HT1080 (cell line): ENCODE measurements at places on chromosomes 1 and 21. TPM values are rescaled to one million over a fixed set of nuclear protein-coding genes. Genes with fewer than 3 reads are reported as not detected.
A peak's percentile ranks its signal among the peaks of the same experiment; 100 is the strongest.

DNA sequence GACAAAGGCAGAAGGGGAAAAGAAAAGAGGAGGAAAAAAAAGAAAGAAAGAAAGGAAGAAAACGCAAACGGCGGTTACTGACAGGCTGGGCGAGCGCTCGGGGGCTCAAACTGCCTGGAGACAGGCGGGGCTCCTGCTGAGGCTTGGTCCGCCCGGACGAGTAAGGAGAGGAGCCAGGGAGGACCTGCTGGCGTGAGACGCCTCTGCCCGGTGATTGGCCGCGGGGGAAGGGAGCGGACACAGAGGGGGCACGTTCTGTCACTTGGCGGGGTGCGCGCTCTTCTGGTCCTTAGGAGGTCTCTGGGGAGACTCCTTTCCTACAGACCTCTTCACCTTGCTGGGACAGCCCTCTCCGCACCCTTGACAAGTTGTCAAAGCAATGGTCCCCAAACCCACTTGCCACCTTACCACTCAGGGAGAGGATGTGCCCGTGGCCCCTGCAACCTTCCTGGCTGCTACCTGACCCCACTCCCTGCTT lies 791 bp upstream of the PIK3R3 start:
- no peak for DNase-seq

DNA sequence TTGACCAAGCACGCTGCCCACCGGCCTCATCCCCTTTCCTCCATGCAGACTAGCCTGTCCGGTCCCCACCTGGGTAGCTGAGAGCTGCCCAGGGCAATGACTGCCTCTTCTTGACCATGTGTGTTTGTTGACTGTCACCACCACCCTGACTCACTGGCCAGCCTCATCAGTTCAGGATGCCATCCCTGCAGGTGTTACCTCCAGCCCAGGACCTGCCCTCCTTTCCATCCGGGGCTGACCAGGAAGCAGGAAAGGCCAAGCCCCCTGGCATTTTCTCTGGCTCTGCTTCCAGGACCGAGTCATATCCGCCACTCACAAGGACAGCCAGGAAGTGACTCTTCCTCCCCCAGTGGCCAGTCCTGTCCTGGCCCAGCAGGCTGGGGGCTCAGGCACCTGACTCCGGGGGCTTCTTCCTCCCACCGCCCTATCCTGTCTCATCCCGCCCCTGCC lies 17.1 kb downstream of the EPHA2 start:
- DNase-seq: peak; percentile 96

DNA sequence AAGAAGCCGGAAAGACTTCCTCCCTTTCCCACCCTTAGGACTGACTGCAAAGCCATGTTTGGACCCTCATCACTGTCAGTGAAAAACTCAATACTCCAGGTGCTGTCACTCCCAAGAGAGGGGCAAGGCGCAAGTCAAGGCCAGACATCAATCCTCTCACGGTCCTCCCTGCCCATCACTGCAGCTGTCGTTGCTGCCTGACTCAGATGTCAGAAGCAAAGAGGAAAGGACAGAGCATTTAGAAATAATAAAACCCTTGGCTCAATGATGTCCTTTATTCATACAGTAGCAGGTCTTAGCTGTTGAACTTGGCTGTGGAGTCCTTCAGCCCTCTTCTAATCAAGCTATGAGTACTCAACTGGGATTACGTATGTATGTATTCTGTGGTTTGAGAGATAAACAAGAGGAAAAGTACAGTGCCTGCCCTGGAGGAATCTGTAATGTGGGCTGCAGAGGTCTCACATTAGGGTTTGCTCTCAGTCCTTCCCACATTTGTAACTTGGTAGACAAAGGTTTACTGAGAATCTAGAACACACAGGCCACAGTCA lies 13.5 kb downstream of the SUSD4 start:
- no peak for DNase-seq

DNA sequence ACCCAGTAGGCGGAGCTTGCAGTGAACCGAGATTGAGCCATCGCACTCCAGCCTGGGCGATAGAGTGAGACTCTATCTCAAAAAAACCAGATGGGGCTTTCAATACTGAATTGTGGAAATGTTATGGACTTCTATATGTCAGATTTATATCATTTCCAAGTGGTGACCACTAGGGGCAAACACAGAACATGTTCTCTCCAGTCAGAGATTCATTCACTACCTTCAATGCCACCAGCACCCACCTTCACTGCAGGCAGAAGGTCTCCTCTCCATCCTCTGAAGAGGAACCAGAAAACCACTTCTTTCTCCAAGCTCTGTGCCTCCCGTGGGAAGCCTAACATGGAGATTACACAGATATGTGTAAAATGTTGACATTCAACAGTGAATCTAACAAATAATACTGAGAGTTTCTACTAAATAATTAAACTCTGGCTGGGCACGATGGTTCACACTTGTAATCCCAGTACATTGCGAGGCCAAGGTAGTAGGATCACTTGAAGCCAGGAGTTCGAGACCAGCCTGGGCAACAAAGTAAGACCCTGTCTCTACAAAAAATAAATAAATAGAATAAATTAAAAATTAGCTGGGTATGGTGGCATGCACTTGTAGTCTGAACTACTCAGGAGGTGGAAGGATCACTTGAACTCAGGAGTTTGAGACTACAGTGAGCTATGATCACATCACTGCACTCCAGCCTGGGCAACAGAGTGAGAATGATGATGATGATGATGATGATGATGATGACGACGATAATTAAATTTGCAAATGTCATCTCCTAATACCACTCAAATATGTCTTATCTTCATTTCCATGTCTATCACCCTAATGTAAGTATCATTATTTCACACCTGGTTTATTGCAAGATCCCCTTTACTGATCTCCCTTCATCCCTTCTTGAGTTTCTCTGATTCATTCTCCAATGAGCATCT lies 151.1 kb downstream of the ZNF281 start:
- DNase-seq: peak; percentile 18

- no peak for DNase-seq
Measured at GRCh38 chr1:27548858-27549719, 54.9 kb downstream of the AHDC1 start.

The SPRR2E gene
- total RNA-seq: not detected in 2 replicates
